ENCODE measurements at places on chromosomes 7 and 10. TPM values are rescaled to one million over a fixed set of nuclear protein-coding genes. Genes with fewer than 3 reads are reported as not detected.

OPN1SW gene
- not detected for total RNA-seq

MYL10 gene
- not detected for total RNA-seq

SSC4D gene
- 0.65 TPM for total RNA-seq

ERVW-1 gene
- total RNA-seq = not detected

NKX2-3 gene
- total RNA-seq = 5.2 TPM

TMEM176B gene
- total RNA-seq = not detected

CLRN3 gene
- total RNA-seq = not detected

NUTM2E gene
- under 0.01 TPM for total RNA-seq

SLC18A3 gene
- not detected for total RNA-seq

DGKI gene
- total RNA-seq = 0.15 TPM

ABCF2 gene
- total RNA-seq = 79.8 TPM

ITIH2 gene
- not detected for total RNA-seq

EPC1 gene
- total RNA-seq = 10.6 TPM

HOXA6 gene
- 2.6 TPM for total RNA-seq

TMEM139 gene
- total RNA-seq = 0.61 TPM

CAV1 gene
- total RNA-seq = 1,370 TPM

GJD4 gene
- not detected for total RNA-seq

GAD2 gene
- not detected for total RNA-seq

PTF1A gene
- not detected for total RNA-seq

MSMB gene
- not detected for total RNA-seq

Measured in epithelial cell of umbilical artery (primary cell).